HuH-7.5 (cell line): ENCODE measurements at places on chromosomes 3 and 15.

DNA sequence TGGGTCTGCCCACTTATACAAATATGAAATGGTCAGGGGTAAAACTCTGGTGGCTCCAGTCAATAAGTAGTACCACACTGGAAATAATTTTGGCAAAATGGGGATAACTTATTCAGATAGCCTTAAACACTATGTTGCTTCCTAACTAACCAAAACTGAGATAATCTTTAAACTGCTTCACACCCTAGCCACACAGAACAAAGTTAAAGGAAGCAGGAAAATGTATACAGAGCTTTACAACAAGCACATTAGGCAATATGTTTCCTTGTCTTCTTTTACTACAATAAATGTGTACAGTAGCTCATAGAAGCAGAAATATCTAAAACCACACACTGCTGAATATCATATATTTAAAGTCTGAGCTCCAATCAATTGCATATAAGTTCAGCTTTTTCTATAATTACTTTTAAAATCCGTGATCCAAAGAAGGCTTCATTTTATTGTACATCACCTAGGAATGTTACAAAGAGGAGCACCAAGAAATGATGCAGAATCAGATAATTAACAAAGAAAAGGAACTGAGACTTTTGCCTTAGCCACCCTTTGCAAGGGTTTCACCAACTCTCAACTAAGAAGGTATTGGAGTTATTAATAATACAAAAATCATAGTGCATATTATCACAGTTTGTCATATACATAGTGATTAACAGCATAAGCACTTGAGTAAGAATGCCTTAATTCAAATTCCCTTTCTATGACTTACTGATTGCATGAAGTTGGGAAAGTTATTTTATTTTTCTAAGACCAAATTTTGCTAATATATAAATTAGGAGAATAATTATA lies 9.2 kb upstream of the SSR3 start:
- DNase-seq = no peak

DNA sequence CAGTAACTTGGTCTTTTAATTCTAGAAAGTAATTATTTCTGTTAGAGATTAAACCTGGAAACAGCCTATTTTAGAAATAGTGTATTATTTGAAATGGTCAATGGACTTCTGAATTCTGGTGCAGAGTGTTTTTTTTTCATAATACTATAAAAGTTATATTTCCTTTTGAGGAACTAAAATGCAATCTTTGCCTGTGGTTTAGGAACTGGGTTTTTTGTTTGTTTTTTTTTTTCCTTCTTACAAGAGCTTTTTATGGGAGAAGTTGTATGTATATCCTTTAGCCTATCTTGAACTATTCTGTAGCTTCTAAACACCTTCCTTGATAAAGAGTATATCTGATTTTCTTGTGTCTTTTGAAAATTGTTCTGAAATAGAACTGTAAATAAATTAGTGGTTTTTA lies 88.3 kb downstream of the ARIH1 start:
- no peak for DNase-seq

DNA sequence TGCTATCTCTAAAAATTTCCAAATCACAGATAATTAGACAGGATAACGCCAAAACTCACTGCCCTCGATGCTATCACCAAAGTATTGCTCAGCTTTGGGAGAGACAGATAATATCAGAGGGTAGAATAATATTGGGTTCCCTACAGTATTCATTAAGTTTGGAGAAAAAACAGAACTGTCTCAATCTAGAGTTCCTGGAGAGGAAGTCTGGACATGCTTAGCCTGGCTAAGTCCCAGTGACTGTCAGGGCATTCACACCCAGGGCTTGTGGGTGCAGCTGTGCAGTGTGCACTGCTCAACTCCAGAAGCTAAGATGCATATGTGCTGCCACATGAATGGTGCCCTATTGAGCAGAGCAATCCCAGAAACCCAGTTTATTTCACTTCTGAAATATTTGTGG lies 459.6 kb upstream of the DPH6 start:
- no peak for DNase-seq

GRCh38 chr3:159191447-159191846 lies 389.6 kb downstream of the MFSD1 start:
- DNase-seq = no peak

- DNase-seq = no peak
These were observed 87.6 kb upstream of the TLE3 start for GRCh38 chr15:70185251-70185711.

GRCh38 chr3:46845860-46846623 lies 17.2 kb downstream of the MYL3 start:
- peak; percentile 91 for DNase-seq

GRCh38 chr3:34180532-34180931 lies 382.1 kb downstream of the PDCD6IP start:
- no peak for DNase-seq

DNA sequence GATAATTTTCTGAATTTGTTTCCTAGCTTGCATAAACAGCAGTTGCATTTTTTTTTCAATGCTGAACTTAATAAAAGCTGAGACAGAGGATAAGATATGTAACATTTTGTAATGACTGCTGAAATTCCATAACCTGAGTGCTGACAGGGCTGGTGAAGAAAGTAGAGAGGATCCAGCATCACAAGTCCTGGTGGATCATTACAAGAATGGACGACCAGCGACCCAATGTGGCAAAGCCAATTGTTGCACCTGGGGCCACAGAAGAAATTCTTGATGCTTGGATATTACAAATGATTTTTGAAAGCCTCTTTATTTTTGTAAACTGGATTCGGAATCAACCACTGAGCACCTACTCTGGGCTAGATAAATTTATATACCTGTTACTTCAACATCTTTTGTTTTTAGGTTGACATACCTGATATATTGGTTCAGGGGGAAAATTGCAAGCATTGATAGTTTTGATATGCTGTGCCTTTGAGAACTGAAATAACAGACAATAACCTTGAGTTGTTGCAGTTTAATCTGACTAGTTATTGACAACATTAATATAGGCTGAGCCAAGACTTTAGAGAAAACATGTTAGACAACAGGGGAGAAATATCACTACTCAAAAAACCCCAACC lies 3.9 kb upstream of the ACTL6A start:
- DNase-seq = peak; percentile 52

DNA sequence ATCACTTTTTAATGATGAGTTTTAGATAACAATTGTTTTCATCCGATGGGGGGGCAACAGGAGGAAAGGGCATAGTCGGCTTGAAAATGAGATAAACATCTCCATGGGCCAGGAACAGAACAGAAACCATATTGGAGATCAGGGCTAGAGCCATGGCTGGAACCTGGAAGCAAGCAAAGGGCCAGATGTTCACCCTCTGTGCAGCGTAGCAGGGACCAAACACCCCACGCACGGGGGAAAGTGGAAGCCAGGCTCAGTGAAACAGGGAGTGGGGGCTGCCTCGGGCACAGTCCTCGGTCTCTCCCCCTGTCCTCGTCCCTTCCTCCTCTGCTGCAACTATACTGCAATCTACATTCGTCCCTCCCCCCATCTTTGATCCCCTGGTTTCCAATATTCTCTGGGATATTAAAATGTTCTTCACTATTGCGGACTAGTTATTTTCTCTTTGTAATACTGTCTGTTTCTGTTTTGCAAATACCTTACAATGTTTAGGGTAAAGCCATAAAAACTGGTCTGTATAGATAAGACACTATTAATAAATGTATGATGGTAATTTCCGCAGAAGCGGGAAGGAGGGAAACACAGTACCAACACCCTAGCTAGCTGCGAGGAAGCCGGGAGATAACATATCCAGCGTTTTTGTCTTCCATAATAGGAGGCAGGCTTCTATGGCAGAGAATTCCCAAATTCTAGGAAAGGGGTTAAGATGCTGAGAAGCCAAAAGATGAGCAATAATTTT lies 121.5 kb downstream of the XXYLT1 start:
- DNase-seq = no peak

- no peak for DNase-seq
These were observed 11.5 kb downstream of the CRYGS start for GRCh38 chr3:186532598-186533072.

DNA sequence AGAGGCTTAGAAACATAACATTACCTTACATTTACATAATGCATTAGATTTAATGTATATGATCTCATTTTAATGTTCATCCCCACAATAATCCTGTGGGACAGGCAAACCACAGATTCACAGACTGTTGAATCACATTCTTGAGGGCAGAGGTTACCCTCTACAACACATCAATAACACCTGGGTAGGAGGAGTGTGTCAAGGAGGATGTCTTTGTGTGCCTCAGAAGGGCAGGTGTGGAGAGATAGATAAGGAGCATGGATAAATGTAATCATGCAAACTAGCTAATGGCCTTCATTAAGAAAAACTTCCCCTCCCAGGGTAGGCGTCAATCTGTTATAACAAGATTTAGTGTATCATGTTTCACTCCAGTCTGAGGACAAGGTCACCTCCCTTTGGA lies 12.9 kb upstream of the MB21D2 start:
- DNase-seq = no peak

DNA sequence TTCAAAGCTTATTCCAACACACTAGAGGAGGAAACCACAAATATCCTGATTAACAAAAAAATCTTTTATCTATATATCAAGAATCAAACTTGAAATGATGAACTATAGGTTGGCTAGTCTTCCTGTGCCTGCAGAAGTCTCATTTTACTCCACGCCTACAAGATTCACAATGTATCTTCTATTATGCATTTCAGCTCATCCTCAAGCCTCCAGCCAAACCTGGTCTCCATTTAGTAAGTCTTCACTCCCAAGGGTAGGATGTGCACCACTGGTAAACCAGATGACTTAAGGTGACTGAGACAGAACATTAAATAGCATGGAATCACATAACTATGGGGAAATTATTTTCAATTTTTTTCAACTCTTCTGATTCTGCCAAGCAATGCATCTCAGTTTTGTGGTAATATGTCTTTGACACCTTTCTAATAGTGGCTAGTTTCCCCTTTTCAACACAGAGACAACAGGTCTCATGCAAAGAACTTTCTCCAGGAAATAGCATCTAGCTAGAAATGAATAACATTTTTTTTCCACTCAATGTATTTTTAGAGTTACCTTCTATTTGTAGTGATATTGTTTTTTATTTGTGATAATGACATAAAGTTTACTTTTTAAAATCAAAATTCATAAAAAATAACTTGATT lies 166.9 kb downstream of the TNIK start:
- no peak for DNase-seq

DNA sequence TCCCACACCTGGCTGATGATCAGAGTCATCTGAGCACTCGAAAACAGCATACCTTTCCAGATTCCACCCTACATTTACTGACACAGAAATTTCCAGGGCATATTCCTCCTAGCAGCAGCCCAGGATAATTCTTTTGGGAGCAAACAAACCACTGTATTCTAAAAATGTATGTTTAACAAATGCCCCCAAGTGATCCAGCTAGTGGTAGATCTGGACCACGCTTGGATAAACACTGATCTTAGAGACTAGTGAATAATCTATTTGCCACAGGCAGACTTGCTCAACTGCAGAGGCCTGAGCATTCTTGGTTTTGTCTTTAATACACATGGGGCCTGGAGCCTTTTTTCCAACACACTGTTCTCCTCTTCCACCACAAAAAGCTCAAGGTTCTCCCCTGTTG lies 89.6 kb downstream of the TM4SF4 start:
- DNase-seq = no peak

DNA sequence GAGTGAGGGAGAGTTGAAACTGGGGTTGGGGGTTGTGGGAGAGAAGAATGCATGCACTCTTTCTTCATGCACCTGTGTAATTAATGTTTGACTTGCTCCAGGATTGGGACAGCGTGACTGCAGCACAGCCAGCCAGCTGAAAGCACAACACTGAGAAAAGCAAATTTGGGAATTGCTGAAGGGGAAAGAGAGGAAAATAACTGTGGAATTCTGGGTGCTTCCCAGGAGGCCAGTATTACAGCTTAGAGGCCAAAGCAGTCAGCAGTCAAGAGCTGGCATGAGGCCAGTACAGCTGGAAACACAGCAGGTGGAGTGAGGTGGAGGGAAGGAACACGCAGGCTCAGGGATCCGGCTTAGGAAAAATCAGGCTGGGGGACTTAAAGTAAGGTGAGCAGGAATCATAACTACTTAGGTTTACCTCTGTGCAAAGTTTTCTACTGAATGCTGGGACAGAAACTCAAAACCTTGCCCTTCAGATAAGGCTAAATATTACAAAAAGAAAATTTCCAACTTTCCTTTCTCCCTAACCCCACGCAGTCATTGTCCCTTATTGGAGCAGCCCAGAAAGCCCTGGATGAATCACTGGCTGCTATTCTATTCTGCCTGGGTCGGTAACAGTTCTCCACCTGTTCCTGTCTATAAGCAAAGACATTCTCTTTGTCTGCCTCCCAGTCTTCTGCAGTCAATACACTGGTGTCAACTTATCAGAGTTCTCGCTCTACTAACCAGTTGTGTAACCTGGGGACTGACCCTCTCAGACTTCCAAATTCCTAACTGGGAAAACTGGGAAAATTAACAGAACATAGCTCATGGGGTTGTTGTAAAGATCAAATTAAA lies 167.2 kb downstream of the MAGI1 start:
- DNase-seq = no peak

GRCh38 chr15:29032751-29033150 lies 147.0 kb downstream of the APBA2 start:
- DNase-seq = no peak

GRCh38 chr15:82047453-82048400 lies 1.9 kb upstream of the MEX3B start:
- no peak for DNase-seq

DNA sequence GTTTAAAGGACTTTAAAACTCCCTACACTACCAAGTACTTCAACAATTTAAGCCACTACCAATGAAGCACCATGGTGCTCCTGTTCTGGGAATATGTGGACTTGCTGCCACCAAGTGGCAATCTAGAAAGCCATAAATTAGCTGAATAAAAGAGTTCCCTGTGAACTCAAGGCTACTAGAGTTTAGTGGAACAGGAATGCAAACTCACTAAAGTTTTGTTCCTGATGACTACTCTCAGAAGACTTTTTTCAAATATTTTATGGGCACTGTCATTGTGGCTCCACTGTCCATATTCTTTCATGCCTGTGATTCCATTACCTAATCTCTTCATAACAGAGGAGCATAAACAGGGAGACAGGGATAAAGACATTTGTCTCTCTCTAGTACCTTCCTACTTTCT lies 63.9 kb downstream of the TMCC1 start:
- DNase-seq = peak; percentile 14

- DNase-seq = no peak
These were observed 63.9 kb downstream of the NFKBIZ start for GRCh38 chr3:101913168-101913567.

DNA sequence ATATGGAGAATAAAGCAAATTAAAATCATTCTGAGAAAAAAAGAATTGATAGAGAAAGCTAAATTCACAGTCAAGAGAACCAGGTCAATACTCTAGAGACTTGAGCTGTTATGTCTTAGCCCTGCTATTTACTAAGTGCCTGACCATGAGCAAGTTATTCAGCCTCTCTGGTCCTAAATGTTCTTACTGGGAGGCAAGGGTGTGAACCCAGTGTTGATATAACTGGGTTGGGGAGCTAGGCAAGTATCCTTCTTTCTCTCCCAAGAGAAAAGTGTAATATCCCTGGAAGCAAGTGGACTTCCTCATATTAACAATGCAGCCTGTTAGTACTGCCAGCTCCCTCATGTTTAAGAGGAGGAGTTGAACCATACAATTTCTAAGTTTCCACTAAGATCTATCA lies 488.9 kb upstream of the RASGRP1 start:
- no peak for DNase-seq

GRCh38 chr3:77254967-77255831 lies 215.3 kb downstream of the ROBO2 start:
- peak; percentile 9 for DNase-seq
